ENCODE measurements at places on chromosomes 11 and 22.
A peak's percentile ranks its signal among the peaks of the same experiment; 100 is the strongest.

GRCh38 chr11:72514331-72514730 is 80.0 kb upstream of the CLPB start:
- DNase-seq = no peak

GRCh38 chr22:38196791-38197419 is 4.9 kb upstream of the MAFF start:
- no peak for DNase-seq

- no peak for DNase-seq
Measured at GRCh38 chr11:72511393-72512047, 77.2 kb upstream of the CLPB start.

DNA sequence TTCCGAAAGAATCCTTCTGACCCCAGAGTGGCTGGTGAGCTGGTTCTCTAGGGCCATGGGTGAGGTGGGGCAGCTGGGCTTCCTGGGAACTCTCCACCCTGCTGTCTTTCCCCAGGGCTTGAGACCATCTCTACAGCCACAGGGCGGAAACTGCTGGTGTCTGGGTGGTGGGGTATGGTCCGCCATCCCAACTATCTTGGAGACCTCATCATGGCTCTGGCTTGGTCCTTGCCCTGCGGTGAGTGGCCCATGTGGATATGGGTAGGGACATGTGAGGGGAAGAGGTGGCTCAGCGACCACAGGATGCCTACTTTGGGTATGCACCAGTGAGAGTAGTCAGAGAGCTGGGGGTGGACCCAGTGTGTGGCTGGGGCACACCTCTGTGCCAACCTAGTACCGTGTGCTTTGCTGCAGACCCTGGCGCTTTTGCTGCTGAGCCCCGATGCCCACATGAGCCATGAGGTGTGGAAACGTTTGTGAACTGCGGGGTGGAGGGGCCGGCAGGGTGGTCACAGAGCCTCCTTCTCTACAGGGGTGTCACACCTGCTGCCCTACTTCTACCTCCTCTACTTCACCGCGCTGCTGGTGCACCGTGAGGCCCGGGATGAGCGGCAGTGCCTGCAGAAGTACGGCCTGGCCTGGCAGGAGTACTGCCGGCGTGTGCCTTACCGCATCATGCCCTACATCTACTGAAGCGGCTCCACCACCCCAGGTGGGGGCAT is 2.0 kb downstream of the ZNHIT2 start:
- DNase-seq = no peak

- DNase-seq = no peak
Measured at GRCh38 chr11:68678031-68678441, 6.3 kb upstream of the GAL start.

DNA sequence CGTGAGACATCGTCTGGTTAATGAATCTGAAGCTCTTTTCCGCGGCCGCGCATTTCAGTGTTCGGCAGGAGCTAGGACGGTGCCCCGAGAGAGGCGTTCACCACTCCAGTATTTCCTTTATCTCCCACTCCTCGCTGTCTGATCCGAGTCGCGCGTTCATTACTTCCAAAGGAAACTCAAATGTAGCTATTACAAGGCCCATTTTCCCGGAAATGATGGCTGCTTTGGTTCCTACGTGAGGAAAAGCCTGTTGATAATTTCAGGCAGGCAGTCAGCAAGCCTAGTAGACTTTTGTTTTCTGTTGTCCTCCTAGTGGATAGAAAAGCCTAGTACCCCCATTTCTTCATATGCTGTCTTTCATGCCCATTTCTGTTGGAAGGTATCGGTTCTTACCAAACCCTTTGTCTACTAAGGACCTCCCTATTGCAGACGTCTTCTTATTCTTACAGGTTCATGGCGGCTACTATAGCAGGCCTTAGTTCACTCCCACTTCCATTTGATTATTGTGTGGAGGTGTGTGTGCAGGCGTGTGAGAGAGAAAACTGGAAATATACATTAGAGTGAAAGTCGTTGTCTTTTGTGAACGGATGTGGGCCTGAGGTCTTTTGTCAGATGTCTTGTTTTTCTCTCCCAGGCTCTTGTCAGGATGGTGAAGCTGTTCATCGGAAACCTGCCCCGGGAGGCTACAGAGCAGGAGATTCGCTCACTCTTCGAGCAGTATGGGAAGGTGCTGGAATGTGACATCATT is 737 bp downstream of the RBM4 start:
- peak; percentile 46 for DNase-seq

DNA sequence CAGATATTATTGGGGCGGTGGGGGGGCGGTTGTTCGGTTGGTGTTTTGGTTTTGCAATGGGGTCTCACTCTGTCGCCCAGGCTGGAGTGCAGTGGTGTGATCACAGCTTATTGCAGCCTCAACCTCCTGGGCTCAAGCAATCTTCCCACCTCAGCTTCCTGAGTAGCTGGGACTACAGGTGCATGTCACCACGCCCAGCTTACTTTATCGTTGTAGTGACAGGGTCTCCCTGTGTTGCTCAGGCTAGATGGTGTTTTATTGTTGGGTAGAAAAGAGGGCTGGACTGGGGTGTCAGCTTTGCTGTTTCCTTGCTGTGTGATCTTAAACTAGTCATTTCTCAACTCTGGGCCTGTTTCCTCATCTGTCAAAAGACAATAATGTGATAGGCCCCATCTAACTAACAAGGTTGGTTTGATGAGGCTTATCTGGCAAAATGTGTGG is 17.5 kb upstream of the MYH9 start:
- no peak for DNase-seq

GRCh38 chr11:122517403-122518379 is 137.8 kb upstream of the UBASH3B start:
- no peak for DNase-seq

GRCh38 chr22:42931421-42932196 is 74.5 kb upstream of the ARFGAP3 start:
- DNase-seq = no peak
